ENCODE measurements at places on chromosomes 6 and 20.

DNA sequence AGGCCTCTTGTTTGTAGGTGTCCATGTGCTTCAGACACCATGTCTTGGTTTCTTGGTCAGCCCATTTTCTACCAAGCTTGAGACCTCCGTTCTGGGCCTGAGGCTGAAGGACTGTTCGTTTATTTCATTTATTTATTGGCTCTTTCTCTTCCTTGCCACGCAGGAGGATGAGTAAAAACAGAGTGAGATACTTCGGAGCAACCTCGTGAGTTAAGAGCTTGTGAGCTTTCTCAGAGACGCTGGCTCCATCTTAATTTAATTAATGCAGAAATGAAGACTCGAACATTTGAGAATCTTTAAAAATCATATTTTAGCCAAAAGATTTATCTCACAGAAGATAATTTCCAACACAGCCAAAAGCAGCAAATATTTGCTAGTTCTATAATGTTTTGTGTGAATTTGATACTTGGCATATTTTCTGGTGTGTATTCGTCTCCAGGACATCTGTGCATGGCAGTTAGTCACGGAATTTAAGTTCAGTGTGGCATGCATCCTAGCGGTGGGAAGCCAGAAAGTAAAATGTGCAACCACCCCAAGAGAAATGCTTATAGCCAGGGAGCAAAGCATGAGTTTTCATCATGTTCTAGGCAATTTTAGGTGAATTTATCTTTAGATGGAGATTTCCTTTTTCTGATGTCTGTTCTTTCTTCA, 76.0 kb downstream of the THBS2 start:
- DNase-seq = no peak

GRCh38 chr20:45621593-45621992, 7.9 kb upstream of the WFDC10A start:
- DNase-seq = no peak

GRCh38 chr6:11971154-11971553, 41.0 kb upstream of the HIVEP1 start:
- DNase-seq = no peak

GRCh38 chr6:46419576-46420002, 71.7 kb downstream of the RCAN2 start:
- peak; percentile 48 for DNase-seq

DNA sequence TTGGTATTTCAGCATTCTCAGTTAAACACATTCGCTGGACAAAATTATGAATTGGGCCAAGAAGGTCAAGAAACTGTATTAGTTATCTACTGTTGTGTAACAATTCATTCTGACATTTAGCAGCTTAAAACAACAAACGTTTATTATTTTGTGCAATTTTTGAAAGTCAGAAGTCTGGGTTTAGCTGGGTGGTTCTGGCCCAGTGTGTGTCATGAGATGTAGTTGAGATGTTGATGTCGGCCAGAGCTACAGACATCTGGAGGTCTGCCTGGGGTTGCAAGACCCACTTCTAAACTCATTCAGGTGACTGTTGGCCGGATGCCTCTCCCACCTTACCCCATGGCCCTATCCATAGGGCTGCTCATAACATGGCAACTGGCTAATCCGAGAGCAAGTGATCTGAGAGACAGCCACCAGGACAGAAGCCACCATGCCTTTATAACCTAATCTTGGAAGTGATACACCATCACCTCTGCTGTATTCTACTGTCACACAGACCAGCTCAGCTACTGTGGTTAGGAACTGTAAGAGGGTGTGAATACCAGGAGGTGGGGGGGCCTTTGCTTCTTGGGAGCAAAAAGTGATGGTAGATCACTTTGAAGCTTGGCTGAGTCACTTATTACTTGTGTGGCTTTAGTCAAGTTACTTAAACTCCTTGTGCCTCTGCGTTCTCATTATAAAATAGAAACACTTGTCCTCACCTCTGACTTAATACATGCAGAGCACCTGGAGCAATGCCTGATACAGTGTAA, 217.0 kb upstream of the MYLIP start:
- no peak for DNase-seq

- no peak for DNase-seq
Measured at GRCh38 chr6:148440016-148440415, 97.4 kb downstream of the SASH1 start.

GRCh38 chr6:11462742-11463397, 74.7 kb upstream of the TMEM170B start:
- DNase-seq = no peak

All from hematopoietic multipotent progenitor cell (in vitro differentiated cells).